Mesenchymal stem cell (in vitro differentiated cells and primary cell): ENCODE measurements at places on chromosomes 1 and 21.
A peak's percentile ranks its signal among the peaks of the same experiment; 100 is the strongest.

DNA sequence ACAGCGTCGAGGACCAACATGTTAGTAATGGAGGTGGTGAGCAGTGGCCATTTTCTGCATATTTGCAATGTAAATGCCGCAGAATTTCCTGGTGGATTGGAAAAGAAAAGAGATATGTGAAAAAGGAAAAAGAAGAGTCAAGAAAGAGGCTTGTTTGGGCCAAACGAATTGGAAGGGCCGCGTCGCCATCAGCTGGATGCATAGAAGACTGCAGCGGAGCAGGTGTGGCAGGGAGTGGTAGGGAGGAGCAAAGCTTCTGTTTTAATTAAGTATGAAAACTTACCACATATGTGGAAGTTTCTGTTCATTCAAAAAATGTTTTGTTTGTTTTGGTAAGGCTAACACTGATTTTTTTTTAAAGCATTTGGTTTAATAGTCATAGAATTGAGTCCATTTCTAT is 690.7 kb downstream of the NCAM2 start:
- DNase-seq = peak; percentile 14

- DNase-seq = no peak
Measured at GRCh38 chr1:16617778-16618580, 4.6 kb upstream of the NBPF1 start.

DNA sequence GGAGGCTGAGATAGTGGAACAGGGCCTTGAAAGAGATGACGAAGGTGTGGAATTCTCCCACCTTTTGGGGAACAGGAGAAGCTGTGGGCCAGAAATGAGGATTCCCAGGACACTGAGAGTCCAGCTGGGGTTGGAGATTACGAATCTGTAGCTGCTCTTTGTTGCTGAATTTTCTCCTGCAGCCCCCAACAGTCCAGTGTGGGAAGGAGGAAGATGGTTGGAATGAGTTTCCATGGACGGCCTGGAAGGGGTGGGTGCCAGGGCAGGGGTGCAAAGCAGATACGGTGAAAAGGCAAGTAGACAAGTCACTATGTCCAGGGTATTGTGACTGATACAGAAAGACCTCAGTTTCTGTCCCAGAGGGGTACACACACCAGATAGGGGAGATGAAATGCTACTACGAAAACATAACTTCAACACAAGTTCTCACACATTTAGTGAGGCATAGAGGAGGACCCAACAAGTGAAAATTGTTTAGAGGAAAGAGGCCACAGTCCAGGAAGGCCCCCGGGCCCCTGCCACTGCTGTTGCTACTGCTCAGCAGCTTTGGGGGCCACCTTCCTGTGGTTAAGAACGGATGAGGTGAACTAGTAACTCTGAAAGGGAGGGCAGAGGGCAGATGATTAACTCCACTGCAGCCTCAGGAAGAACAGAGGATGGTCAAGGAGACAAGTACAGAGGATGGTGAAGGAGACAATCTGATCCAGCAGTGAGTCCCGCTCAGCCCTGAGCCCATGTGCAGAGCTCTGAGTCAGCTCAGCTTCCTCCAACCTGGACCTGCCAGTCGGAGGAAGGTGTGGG is 7.3 kb downstream of the CD244 start:
- DNase-seq = no peak

DNA sequence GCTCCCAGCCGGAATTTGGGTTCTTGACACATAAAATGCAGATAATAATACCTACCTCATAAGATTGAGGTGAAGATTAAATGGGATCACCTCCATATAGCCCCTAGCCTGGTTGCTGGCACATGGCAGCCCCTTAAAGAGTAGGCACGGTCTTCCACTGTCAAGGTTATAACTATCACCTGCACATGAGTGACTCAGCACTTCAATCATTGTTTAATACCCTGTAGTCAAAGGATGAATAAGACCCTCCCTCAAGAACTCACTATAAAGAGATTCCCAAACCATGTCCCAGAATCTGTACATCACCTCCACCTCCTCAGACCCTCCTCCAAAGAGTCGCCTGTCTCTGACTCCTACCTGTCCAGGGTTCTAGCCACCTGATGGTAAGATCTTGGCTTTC is 6.5 kb upstream of the LMNA start:
- no peak for DNase-seq

GRCh38 chr1:76294482-76295194 is 220.1 kb downstream of the ST6GALNAC3 start:
- DNase-seq = no peak

- DNase-seq = peak; percentile 67
Measured at GRCh38 chr1:88698140-88698539, 14.1 kb downstream of the PKN2 start.

- peak; percentile 85 for DNase-seq
Measured at GRCh38 chr1:119554183-119554582, 47.2 kb downstream of the HSD3B1 start.

DNA sequence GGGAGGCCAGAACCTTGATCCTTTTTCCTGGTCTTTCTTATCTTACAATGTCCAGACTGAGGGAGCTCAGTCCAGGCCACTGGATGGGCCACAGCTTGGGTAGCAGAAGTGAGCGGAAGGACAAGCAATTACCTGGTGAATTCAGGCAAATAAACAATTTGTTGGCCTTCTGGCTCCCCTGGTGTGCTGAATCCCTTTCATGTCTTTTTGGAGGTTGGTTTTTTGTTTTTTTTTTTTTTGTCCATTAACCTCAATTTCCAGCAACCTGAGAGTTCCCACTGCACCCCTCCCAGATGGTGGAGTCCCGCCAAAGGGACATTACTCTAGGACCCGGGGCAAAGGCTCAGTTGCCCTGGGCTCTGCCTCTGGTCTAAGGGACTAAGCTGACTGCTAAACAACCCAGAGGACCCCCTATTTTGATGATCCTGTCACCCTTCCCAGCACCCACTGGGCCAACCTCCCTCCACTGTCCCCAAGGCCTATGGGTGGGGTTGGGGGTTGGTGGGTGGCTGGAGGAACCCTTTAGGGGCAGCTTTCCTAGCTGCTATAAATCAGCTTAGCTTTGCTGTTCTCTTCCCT is 85.5 kb downstream of the KCND3 start:
- DNase-seq = no peak

GRCh38 chr1:234776876-234777855 is 167.2 kb upstream of the IRF2BP2 start:
- no peak for DNase-seq

DNA sequence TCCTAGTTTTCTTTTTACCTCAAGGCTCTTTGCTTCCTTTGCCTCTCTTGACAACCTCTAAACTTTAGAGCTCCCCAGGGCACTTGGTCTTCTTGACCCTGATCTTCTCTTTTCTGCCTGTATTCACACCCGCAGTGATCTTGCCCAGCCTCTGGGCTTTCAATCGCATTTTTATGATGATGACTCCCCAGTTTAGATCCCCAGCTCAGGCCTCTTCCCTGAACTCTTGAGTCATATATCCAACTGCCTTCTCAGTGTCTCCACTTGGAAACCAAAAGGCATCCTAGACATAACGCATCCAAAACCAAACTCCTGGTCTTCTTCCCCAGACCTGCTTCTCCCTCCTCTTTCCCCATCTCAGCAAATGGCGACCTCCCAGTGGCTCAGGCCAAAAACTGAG is 6.5 kb downstream of the STUM start:
- DNase-seq = no peak

GRCh38 chr1:14313731-14314431 is 284.6 kb upstream of the KAZN start:
- DNase-seq = no peak

DNA sequence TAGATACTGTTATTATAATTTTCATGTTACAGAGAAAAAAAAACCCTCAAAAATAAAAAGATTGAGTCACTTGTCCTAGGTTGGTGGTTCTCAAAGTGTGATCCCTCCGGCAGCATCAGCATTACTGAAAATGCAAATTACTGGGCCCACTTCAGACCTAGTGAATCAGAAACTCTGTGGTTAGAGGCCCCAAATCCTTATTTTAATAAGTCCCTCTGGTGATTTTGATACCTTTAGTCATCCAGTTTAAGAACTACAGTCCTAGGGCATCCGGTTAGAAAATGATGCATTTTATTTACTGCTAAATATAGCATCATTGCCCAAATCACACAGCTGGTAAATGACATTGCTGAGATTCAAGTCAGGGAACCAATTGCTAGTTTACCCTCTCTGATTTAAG is 203.7 kb upstream of the RUNX1 start:
- DNase-seq = no peak

DNA sequence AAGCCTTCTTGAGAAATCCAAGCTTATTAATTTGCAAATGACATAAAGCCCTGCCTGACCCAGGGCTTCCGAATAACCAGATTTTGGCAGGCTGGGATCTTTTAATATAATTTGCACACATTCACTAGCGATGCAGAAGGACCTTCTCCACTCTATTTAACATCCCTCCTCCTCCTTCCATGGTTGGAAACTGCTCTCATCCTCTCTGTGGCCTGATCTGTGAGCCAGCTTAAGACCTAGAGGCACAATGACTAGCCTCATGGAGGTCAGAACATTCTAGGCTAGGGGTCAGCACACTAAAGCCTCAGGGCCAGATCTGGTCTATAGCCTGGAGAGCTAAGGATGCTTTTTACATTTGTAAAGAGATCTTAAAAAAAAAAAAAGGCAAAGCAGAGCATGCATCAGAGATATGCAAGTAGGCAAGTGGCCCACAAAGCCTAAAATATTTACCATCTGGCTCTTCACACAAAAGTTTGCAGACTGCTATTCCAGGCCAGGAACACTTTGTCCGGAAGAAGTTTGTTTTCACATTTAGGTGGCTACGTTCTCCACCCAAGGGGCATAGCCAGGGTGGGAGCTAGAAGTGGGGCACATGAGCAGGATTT is 138.2 kb upstream of the HMGB4 start:
- no peak for DNase-seq

GRCh38 chr1:207868251-207868773 is 42.6 kb downstream of the CD34 start:
- DNase-seq = peak; percentile 38

- no peak for DNase-seq
Measured at GRCh38 chr1:168497376-168497950, 46.3 kb downstream of the XCL2 start.

GRCh38 chr1:110259770-110260169 is 49.7 kb downstream of the KCNC4 start:
- DNase-seq = no peak

DNA sequence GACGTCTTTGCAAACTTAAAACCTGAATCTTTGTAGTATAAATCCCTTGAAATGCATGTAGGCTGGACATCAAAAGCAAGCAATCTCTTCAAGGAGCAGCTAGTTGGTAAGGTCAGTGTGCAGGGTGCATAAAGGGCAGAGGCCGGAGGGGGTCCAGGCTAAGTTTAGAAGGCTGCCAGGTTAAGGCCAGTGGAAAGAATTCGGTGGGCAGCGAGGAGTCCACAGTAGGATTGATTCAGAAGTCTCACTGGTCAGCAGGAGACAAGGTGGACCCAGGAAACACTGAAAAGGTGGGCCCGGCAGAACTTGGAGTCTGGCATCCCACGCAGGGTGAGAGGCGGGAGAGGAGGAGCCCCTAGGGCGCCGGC is 390 bp upstream of the PCSK9 start:
- DNase-seq = no peak

DNA sequence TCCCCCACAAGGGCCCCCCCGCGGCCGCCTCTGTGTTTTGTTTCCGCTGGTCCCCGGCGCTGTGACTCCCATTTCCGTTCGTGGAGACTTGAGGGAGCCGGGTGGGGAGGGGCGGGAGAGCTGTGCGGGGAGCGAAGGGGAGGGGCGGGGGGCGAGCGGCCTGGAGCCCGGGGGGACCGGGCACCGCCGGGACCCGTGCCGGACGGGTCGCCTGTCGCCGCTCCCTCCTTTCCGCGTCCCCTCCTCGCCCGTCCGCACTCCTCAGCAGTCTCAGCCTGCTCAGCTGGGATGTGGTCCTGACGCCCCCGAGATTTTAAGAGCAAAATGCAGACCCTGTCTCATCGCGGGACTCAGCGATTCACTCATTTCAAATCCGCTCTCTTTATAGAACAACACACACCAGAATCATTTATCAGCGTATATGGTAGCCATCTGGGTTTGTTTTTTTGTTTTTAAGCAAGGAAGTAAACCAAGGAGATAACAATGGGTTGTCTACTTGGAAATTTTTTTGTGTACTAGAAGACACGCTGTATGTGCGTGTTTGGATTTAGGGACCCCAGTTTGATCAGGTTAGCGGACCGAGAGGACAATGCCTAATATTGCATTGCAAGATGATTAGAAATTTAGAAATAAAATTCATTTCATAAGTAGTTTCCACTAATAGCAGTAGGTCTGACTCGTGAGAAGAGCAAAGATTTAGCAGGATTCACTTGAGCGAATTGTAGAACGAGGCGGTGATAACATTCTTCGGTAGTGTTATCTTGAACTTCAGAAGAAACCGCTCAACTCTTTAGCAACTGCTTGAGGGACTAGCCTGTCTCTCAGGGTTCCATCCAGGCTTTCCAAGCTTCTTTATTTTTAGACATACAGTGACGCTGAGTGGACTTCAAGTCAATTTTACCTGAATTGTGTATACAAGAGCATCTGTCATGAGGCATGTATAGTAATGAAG is 1.1 kb downstream of the GABPA start:
- peak; percentile 89 for DNase-seq

DNA sequence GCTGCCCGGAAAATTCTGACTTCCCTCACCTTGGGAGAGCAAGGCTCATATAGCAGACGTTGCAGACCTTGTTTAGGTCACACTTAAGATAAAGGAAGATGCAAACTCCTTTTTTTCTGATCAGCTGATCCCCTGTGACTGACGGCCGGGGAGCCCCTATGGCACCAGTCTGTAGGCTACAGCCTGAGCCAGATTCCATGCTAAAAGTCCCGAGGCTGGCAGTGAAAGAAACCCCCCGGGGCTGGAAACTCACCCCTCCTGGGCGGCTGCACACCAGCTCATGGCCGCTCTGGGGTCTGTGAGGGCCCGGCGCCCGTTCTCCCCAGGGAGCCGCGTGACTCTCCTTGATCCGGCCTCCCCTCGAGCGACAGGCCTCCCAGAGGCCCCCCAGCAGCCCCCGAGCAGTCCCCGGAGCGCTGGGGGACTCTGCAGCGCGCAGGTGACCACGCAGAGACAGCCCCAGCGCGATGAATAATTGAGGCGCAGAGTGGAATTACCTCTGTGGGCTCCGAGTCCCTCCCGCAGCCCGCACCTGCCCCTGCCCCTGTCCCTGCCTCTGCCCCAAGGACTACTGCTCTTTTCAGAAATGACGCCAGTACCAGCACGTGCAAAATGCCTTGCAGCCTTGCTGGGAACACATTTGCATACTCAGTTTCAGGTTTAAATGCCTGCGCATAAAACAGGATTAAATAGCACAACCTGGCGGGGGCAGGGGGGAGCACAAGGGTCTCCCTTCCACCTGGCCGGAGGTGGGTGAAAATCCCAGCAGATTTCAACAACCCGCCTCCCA is 62.6 kb upstream of the CLDN14 start:
- DNase-seq = no peak

DNA sequence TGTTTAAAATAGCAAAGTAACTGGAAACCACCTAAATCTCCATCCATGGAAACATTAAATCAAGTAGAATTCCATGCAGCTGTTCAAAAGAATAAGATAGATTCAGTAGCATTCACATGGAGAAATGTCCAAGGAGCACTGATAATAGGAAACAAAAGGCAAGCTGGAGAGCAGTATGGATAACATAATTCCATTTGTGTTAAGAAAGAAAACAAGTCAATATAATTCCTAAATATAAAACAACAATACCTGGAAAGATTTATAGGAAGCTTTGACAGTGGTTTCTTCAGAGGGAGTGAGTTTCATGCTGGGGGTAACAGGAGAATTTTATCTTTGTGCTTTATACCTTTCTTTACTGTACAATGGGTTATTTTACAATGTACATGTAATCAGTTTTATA is 36.6 kb upstream of the EPS8L3 start:
- no peak for DNase-seq

- DNase-seq = no peak
Measured at GRCh38 chr1:95475686-95476457, 241.9 kb downstream of the RWDD3 start.

GRCh38 chr1:187928696-187929095 is 1099.9 kb downstream of the PLA2G4A start:
- DNase-seq = no peak

GRCh38 chr1:103945774-103946173 is 196.1 kb downstream of the AMY1C start:
- DNase-seq = no peak
